Stimulated activated CD8-positive, alpha-beta memory T cell treated with anti-CD3 and anti-CD28 coated beads, Interleukin-15, amount 100 ng/mL, for 4 hours (primary cell): ENCODE measurements at places on chromosomes 12 and 14.

- no peak for DNase-seq
Measured at GRCh38 chr14:21308132-21308478, 28.2 kb downstream of the RPGRIP1 start.

DNA sequence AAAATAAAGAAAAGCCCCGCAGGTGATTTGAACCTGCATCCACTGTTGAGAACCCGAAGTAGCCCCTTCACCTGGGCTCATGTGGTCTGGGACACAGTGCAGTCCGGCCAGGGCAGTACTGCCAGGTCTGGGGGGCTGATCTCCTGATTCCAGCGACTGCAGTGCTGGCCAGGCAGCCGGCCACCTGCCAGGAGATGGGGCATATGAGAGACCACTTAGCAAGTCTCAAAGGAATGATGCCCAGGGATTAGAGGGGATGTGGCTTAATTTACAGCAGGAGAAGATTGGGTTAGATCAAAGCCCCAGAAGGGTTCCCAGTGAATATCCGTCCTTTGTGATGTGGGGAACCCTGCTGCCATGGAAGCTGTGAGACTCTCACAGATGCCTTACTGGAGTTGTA, 113.3 kb downstream of the PRMT8 start:
- no peak for DNase-seq

DNA sequence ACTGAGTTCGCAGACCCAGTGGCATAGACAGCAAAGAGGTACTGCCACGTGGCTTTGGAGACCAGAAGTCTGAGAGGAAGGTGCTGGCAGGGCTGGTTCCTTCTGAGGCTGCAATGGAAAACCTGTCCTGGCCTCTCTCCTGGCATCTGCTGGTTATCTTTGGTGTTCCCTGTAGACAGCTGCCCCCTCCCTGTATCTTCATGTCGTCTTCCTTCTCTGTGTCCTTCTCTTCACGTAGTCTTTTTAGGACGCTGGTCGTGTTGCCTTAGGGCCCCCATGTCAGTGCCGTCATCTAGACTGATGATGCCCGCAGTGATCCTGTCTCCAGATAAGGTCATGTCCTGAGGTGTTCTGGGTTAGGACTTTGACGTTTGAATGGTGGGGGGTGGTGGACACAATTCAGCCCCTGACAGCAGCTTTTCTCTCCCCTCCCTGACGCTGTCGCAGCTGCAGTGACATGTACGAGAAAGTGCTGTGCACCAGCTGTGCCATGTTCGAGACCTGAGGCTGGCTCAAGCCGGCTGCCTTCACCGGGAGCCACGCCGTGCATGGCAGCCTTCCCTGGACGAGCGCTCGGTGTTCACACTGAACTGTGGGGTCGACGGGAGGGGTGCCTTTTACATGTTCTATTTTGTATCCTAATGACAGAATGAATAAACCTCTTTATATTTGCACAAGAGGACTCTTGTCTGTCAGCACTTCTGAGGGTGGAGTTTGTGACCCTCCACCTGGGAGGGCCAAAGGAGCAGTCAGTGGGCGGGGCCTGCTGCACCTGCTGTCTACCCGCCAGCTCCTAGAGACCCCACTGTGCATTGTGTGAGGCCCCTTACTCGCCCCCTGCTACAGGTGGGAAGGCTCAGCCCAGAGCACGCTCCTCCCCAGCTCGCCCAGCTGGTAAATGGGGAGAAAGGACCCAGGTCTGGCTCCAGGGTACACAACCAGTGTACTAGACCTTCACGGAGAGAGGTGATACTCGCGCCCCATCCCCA, 6.3 kb downstream of the SIVA1 start:
- no peak for DNase-seq

- no peak for DNase-seq
Measured at GRCh38 chr12:18285161-18285560, 23.8 kb downstream of the PIK3C2G start.

GRCh38 chr12:65602610-65603295, 221.5 kb upstream of the HMGA2 start:
- DNase-seq: no peak

DNA sequence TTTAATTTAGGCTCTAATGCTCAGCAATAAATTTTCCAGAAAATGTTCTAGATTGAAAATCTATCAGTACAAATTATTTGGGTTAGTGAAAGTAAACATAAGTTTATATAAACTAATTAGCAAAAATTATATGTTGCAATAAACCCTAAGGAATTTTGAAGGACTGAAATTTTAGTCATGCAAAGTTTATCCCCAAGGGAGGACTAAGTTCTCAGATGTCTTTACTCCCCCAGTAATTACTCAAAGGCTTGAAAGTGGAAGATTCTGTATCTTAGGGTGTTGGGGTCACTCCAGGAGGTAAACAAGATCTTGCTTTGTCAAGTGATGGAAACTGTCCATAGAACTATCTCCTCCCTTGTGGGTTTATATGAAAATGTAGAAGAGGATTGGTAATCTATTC, 183.7 kb downstream of the AKAP6 start:
- DNase-seq: no peak

DNA sequence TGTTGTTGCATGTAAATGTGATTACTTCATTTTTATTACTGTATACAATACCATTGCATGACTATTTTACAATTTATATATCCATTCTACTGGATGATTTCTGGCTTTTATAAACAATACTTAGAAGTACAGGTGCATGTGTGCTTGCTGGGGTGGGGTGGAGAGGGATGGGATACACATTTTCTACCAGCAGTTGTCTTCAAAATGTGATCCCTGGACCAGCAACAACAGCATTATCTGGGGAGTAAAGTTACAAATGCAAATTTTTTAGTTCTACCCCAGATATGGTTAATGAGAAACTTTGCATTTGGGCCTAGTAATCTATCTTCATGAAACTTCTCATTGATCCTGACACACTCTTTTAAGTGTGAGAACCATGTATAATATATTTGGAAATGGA, 905.4 kb upstream of the ATXN7L3B start:
- no peak for DNase-seq

- DNase-seq: no peak
Measured at GRCh38 chr12:101939306-101939705, 61.9 kb downstream of the DRAM1 start.
